NK-92 treated with Interleukin-12 subunit alpha and Interleukin-12 subunit beta, amount 100 ng/mL, for 24 hours (cell line): ENCODE measurements at places on chromosomes 1 and 21.

- DNase-seq = no peak
Observed at GRCh38 chr1:61534847-61535246, 190.1 kb downstream of the TM2D1 start.

DNA sequence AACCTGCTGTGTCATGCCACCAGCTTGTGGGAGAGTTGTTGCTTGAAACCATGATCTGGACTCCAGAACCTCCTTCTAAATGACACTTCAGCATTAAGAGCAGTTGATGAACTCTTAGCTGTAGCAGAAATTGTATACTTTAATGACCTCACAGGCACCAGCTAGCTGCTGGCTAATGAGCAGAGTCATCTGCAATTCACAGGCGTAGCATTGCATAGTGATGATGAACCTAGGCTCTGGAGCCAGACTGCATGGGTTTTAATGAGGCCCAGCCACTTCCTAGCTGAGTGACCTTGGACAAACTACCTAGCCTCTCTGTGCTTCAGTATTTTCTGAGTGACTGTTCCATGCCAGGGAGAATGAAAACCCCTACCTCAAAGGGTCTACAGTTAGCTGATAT is 407.1 kb downstream of the LMO4 start:
- no peak for DNase-seq

DNA sequence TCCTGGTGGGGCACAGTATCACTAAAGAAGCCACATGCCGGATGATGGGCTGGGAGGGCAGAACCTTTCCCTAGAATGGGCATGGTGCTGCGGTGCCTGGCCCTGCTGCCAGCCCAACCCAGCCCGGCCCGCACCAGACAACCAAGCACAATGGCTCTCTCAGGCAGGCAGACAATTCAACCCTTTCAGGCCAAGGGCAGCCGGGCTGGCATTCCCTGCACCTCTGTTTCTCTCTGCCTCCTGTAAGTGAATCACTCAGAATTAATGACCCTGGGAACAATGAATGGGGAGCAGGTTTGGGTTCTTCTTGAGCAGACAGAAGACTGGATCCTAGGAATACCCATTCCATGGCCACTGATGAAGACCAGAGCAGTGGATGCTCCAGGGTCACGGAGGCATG is 41.0 kb upstream of the IFFO2 start:
- no peak for DNase-seq

DNA sequence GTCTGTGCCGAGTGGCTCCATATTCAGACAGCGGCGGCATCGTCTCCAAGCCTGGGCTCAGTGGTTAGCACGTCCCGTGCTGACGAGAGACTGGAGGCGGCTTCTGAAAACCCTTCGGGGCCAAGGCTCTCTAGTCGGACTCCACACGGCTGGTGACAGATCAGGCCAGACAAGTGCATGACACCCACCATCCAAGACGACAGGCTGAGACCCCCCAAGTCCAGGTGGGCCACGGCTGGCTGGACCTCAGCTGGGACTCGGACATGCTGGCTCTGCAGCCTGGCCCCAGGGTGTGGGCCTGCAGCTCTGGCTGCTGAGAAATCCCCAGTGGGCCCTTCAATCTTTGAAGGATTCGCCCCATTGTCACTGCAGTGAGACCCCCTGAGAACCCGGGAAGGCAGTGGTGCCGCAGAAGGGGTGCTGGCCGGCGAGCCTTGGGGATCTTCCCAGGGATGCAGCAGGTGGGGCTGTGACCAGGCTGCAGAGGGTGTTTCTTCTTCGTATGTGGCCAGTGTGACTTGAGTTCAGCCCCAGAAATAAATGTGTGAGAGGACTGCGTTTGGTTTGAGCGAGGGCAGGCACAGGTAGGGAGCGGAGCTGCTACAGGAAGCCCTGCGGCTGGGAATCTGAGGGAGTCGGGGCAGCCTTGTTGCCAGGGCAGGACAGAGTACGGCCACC is 15.9 kb upstream of the SLC19A1 start:
- DNase-seq = no peak

DNA sequence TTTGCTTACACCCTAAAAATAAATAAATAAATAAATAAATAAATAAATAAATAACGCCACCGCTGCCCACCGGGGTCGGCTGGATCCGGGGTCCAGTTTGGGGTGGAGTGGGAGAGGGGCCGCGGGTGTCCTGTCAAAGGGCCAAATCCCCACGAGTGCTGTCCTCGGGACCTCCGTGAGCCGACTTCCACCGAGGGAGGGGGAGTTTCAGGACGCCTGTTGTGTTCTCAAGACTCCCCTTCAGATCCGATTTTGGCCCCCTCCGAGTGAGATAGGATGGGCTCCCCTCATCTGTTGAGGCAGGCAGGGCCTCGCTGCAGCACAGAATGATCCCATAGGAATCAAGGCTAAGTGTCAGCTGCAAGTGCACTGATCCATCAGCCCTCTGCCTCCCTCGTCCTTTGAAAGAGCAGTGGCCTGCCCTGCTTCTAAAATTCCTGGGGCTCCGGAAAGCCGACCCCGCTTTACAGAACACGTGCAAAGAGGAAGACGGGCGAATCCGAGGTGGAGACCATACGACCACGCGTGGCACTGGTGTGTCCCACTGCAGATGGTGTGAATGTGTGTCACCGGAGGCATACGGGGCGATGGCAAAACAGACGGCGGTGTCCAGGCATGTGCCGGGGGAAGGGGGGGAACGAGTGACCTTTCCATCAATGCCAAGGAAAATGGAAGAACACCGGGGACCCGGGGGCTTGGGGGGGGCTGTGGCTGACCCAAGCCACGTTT is 3880.5 kb downstream of the SRGAP2C start:
- no peak for DNase-seq

GRCh38 chr1:184532199-184532598 is 145.4 kb downstream of the C1orf21 start:
- no peak for DNase-seq

DNA sequence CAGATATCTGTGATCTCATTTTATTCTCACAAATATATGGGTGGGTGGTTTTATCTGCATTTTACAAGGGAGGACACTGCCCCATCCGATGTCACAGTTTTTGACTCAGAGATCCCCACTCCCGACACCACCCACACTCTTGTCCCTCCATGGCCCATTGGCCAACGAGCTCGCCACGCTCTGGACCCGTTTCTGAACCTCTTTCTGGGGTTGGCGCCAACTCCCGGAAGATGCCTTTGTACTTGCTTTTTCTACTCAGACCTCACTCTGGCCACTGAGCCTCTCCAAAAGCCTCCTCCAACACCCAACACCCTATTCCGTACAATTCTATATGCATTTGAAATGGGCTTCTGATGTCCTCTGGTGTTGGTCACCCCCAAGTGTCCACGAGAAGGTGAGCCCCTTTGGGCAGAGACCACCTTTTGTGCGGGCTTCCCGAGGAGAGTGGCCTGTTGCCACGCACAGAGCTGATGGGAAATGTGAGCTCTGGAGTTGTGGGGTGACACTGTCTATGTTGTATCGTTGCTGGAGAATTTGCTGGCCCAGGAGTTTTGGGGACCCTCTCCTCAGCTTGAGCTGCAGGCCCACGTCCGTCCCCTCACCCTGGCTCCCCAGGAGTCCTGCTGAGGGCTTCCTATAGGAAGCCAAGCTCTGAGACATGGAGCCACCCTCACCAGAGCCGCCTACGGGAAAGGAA is 366.9 kb upstream of the VAMP3 start:
- DNase-seq = no peak

- DNase-seq = no peak
Observed at GRCh38 chr1:185297982-185298381, 19.1 kb downstream of the IVNS1ABP start.

DNA sequence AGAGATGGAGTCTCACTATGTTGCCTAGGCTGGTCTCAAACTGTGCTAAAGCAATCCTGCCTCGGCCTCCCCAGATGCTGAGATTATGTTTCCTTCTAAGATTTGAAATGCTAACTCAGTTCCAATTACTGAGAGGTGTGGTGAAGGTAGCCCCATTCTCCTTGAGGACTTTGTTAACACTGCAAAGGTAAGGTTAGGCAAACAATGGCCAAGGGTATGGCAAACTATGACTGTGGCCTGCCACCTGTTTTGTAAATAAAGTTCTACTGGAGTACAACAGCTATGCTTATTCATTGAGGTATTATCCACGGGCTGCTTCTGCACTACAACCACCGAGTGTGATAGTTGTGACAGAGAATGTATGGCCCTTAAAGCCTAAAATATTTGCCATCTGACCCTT is 9.6 kb upstream of the RIT1 start:
- DNase-seq = no peak

GRCh38 chr21:37982496-37983318 is 66.5 kb upstream of the KCNJ6 start:
- DNase-seq = no peak

DNA sequence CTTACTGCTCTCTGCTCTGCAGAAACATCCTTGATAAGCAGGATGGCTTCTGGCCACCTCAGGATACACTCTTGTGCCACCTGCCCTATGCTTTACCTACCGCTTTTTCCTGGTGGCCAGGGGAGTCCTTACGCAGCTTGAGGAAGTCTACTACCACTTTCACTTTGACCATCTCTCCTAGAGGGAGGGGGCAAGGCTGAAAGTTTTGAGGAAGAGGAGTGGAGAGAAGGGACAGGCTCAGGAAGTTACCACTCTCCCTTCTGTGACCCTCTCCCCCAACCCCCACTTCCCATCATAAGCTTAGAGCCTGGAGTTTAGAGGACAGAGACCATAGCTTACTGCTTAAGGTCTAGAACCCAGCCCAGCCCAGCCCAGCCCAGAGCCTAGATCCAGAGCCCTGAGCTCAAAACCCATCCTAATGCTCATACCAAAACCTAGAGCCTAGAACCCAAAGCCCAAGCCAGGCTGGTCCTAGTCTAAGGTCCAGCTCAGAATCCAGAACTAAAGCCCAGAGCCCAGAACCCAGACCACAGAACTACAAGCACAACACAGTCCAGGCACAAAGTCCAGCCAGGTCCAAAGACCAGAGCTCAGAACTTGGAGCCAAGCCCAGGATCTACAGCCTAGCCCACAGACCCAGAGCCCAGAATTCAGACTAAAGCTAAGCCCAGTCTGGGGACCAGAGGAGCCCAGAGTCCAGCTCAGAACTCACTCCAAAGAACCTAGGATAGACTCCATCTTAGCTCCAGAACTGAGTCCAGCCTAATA is 18.0 kb upstream of the MFSD2A start:
- DNase-seq = no peak

- no peak for DNase-seq
Observed at GRCh38 chr1:17347769-17348592, 24.0 kb upstream of the PADI6 start.

GRCh38 chr1:147162093-147162492 is 10.2 kb downstream of the PRKAB2 start:
- no peak for DNase-seq

DNA sequence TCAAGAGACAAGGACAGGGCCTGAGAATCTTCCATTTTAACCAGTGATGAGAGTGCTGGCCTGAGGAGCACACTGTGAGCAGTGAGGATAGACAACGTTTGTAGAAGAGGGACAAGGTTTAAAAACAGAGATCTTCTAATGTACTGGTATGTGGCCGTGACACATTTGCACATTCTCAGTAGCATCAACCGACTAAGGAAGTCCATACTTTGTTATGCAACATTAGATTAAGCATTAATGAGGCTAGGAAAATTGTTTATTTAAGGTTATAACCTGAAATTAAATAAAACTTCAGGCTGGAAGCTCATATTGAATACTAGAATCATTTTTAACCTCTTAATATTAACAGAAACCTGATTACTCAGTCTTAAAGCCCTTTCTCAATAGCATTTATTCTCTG is 99.0 kb downstream of the SLC45A1 start:
- DNase-seq = no peak

DNA sequence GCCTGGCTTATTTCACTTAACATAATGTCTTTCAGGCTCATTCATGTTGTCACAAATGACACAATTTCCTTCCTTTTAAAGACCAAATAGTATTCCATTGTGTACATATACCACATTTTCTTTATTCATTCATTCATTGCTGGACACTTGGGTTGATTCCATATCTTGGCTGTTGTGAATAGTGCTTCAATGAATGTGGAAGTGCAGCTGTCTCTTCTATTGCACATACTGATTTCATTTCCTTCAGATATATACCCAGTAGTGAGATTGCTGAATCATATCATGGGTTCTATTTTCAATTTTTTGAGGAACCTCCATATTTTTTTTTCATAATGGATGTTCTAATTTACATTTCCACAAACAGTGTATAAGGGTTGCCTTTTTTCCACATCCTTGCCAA is 38.6 kb upstream of the WLS start:
- DNase-seq = no peak

DNA sequence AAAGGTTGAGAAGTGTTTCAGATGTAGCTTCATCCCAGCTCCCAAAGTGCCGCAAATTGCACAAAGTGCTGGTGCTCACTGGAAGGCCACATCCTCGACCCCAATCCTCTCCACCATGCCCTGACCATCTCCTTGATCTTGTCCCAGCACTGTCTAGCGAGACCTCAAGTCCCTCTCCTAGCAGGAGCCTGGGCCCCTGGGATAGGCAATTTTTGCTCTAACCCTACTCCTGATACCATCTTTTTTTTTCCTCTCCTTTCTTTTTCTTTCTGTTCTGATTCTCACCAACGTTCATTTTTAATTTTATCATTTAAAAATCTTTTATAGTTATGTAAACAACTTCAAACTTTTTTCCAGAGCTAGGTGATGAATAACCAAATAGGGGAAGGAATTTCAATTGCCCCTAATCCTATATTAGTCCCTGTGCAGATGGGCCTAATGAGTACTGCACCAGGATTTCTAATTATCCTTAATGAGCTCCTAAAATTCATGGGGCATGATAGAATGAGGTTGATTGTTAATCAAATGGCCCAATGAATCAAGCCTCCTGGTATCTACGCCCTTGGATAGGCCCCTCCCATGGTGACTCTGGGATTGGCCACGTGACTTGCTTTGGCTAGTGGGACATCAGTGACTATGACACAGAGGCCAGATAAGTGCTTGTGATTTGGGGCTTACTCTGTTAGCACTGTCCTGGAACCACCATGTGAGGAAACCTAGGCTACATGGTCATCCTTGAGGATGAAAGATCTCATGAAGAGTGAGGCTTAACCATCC is 41.5 kb upstream of the TENT5B start:
- no peak for DNase-seq

DNA sequence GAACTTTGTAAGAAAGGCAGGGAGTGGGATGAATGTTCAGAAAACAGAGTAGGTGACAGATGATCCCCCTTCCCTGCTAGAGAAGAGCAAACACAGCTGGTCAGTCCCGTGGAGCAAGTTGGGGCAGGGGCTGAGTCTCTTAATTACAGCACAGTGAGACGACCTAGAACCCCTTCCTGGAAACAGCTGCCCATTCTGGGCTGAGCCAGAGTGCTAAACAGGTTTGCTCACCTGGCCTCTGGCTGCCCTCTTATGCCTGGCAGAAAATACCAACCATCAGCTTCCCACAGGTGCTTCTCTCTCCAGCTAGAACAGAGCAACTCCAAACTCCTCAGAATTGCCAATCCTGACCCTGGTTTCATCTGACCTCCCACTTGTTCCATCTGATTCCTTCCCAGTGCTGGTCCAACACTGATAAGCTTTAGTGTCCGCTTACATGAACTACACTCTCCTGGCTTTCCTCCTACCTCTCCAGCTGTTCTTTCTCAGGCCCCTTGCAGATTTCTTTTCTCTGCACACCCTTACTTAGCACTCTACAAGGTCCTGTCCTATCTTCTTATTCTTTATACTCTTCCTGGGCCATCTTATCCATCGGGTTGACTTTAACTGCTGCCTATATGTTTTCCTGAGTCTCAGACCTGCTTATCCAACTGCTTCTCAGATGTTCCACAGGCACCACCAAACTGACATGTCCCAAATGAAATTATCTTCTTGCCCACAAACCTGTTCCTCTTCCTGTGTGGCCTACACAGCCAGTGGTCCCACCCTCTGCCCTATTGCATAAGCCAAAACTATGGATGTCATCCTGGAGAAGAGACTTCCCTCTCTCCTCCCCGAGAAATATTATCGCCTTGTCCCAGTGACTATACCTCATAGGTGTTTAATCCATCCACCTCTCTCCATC is 22.6 kb upstream of the COL9A2 start:
- no peak for DNase-seq

- no peak for DNase-seq
Observed at GRCh38 chr1:201050515-201051277, 27.2 kb upstream of the KIF21B start.
